ENCODE measurements at places on chromosomes 6 and 20. TPM values are rescaled to one million over a fixed set of nuclear protein-coding genes. Genes with fewer than 3 reads are reported as not detected.

DNA sequence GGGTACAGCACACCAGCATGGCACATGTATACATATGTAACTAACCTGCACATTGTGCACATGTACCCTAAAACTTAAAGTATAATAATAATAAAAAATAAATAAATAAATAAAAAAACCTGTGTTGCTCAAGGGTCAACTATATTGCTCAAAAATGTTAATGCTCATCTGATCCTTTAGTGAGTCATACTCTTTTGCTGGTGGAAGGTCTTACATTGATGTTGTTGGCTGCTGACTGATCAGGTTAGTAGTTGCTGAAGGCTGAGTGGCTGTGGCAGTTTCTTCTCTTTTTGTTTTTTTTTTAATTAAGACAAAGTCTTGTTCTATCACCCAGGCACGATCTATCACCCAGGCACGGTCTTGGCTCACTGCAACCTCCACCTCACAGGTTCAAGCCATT, 29.6 kb upstream of the SMIM26 start:
- DNase-seq, result no peak
- H3K27me3 ChIP-seq, result no peaks in the 10 kb centered on the region
- H3K36me3 ChIP-seq, result peaks cover 32% of the 10 kb centered on the region
- H3K4me1 ChIP-seq, result no peaks in the 10 kb centered on the region

SGK2 gene
- total RNA-seq, result 0.08 TPM

C6orf58 gene
- not detected for total RNA-seq

- no peak overlapping the region for H3K4me3 ChIP-seq
- no peaks in the 10 kb centered on the region for H3K27me3 ChIP-seq
- DNase-seq, result no peak
- H3K4me1 ChIP-seq, result 0 out of 2 replicates have a peak, but pooled peaks cover 3% of the 10 kb centered on the region
- no peak overlapping the region for H3K27ac ChIP-seq
- peaks cover 5% of the 10 kb centered on the region for H3K36me3 ChIP-seq
Measured at GRCh38 chr20:36929290-36929689, 22.2 kb downstream of the SAMHD1 start.
